ENCODE measurements at places on chromosomes 2 and 18.
A peak's percentile ranks its signal among the peaks of the same experiment; 100 is the strongest.

- peak; percentile 48 for DNase-seq
These were observed 11.0 kb downstream of the ERFE start for GRCh38 chr2:238169708-238170251.

DNA sequence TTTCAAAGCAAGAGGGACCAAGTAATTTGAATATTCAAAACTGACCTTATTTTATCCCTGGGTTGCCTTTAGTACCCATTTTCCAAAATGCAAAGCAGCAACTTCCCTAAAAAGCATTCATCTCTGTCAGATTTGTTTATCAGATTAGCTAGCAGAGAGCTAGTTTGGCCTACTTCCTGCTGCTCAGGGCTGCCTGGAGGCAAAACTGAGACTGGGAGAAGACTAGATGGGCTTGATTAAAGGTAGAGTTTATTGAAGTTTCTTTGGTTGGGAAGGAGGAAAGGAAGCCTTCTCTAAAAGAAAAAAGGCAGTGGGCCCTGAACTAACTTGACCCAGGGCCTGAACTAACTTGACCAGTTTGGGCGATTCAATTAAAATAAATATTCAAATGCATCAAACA, 426.1 kb upstream of the FAM98A start:
- no peak for DNase-seq

- DNase-seq: no peak
These were observed 15.0 kb downstream of the GLI2 start for GRCh38 chr2:120750488-120751210.

DNA sequence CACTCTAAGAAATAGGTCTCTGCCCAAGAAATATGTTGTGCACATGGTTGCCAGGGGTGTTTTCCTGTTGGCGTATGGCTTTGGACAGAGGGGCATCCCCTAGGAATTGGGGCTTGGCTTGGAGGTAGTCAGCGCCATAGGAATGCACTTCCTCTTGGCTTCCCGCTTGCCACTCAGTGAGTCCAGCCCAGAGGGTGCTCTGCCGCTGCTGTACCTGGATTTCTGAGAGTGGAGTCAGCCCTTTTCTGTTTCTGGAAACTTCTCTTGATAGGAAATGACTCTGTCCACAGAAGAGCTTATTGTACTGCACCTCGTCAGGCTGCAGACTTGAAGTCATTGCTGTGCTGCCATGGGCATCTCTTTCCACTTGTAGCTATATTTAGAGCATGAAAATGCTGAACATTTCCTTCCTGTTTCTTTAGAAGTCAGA, 116.7 kb upstream of the MGAT5 start:
- no peak for DNase-seq

- no peak for DNase-seq
These were observed 25.5 kb downstream of the B4GALT6 start for GRCh38 chr18:31658670-31659575.

- DNase-seq: no peak
These were observed 16.1 kb upstream of the ALLC start for GRCh38 chr2:3641841-3642421.
